HCT116 (cell line): ENCODE measurements at places on chromosomes 4 and X.

GRCh38 chrX:55056820-55057674, 17.8 kb upstream of the PAGE2B start:
- H3K36me3 ChIP-seq: no peaks in the 10 kb centered on the region
- no peak overlapping the region for H3K4me3 ChIP-seq
- no peak overlapping the region for H3K27ac ChIP-seq
- no peaks in the 10 kb centered on the region for H3K27me3 ChIP-seq

GRCh38 chrX:10512258-10512657, 108.1 kb downstream of the MID1 start:
- no peaks in the 10 kb centered on the region for H3K36me3 ChIP-seq
- H3K27ac ChIP-seq: no peak overlapping the region
- no peak overlapping the region for H3K4me3 ChIP-seq
- no peaks in the 10 kb centered on the region for H3K27me3 ChIP-seq
- H3K4me1 ChIP-seq: peaks cover 9% of the 10 kb centered on the region; the same call in 1 of the 2 replicates

- no peaks in the 10 kb centered on the region for H3K4me1 ChIP-seq
- H3K27me3 ChIP-seq: no peaks in the 10 kb centered on the region
- DNase-seq: no peak
- no peak overlapping the region for H3K4me3 ChIP-seq
Observed at GRCh38 chrX:40005292-40006011, 92.3 kb downstream of the BCOR start.

DNA sequence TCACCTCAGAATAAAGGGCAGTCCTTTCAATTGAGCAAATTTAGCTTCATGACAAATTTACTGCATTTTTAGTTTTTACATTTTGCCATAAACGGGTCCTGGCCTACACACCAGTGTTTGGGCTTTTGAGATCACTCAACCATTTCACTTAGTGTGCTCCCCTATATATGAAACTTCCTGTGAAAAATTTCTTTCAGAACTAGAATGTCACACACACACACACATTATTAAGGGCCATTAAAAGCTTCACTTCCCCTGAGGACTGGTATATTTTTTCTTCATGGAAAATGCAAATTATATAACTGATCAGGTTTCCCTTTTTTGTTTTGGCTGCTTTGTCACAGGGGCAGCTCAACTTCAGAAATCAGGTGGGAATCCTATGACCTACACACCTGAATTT, 206.5 kb downstream of the ENOX2 start:
- H3K36me3 ChIP-seq: no peaks in the 10 kb centered on the region
- H3K27me3 ChIP-seq: no peaks in the 10 kb centered on the region
- DNase-seq: no peak

DNA sequence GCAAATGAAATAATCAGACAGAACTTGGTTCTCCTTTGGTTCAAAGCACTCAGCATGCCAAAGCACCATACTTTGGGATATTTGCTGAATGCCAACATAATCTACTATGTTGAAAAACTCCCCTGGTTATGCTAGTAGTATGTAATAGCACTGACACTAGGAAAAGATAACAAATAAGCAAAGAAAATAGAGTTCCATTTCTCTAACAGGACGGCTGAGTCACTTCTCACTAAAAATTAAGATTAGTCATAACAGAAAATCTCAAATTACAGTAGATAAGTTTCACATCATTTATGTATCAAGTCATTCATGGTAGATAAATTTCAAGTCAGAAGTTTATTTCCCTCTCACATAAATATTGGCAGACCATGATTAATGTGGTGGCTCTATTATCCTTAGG, 17.9 kb downstream of the PDHA2 start:
- H3K4me1 ChIP-seq: peaks cover 5% of the 10 kb centered on the region; the same call in 1 of the 2 replicates
- no peak overlapping the region for H3K4me3 ChIP-seq
